ENCODE measurements at places on chromosomes 2 and 18.
A peak's percentile ranks its signal among the peaks of the same experiment; 100 is the strongest.

GRCh38 chr2:138364554-138365162 lies 136.9 kb upstream of the SPOPL start:
- H3K27ac ChIP-seq, result no peak overlapping the region
- H3K4me3 ChIP-seq, result no peak overlapping the region
- H3K27me3 ChIP-seq, result no peaks in the 10 kb centered on the region
- no peak for DNase-seq
- H3K4me1 ChIP-seq, result no peaks in the 10 kb centered on the region

DNA sequence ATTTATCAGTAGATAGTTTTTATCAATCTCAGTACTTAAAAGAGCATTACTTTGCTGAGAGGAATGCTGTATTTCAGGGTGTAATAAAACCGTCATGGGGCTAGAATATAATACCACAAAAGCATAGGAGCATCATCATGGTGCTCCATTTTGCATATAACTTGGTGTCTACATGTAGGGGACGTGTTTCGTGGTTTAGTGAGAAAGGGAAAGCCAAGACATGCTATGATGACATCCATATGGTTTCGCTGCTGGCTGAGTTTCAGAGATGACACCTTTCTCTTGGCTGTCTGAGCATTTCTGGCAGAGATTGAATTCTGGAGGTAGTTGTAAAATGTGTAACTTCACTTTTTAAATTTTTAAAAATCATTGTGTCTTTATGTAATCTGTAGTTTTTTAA lies 32.4 kb downstream of the WDR43 start:
- no peak for DNase-seq
- H3K4me3 ChIP-seq, result no peak overlapping the region
- no peaks in the 10 kb centered on the region for H3K4me1 ChIP-seq
- H3K27ac ChIP-seq, result no peak overlapping the region
- H3K36me3 ChIP-seq, result peaks cover 22% of the 10 kb centered on the region
- no peaks in the 10 kb centered on the region for H3K27me3 ChIP-seq

- H3K4me1 ChIP-seq, result no peaks in the 10 kb centered on the region
- H3K27ac ChIP-seq, result no peak overlapping the region
- no peak overlapping the region for H3K4me3 ChIP-seq
- H3K36me3 ChIP-seq, result no peaks in the 10 kb centered on the region
Measured at GRCh38 chr2:219021591-219021990, 19.7 kb downstream of the CFAP65 start.

- peaks cover 7% of the 10 kb centered on the region for H3K4me1 ChIP-seq
- no peaks in the 10 kb centered on the region for H3K36me3 ChIP-seq
- H3K4me3 ChIP-seq, result no peak overlapping the region
- H3K27me3 ChIP-seq, result peaks cover 2% of the 10 kb centered on the region
- no peak for DNase-seq
- H3K27ac ChIP-seq, result no peak overlapping the region
Measured at GRCh38 chr2:37878536-37878935, 46.6 kb upstream of the RMDN2 start.

- no peaks in the 10 kb centered on the region for H3K36me3 ChIP-seq
- DNase-seq, result no peak
- H3K27ac ChIP-seq, result no peak overlapping the region
- no peaks in the 10 kb centered on the region for H3K27me3 ChIP-seq
- no peak overlapping the region for H3K4me3 ChIP-seq
Measured at GRCh38 chr18:78998371-78999071, 18.9 kb downstream of the SALL3 start.

GRCh38 chr18:69401226-69401971 lies 711 bp downstream of the DOK6 start:
- no peaks in the 10 kb centered on the region for H3K4me1 ChIP-seq
- H3K4me3 ChIP-seq, result no peak overlapping the region
- DNase-seq, result no peak
- no peak overlapping the region for H3K27ac ChIP-seq

DNA sequence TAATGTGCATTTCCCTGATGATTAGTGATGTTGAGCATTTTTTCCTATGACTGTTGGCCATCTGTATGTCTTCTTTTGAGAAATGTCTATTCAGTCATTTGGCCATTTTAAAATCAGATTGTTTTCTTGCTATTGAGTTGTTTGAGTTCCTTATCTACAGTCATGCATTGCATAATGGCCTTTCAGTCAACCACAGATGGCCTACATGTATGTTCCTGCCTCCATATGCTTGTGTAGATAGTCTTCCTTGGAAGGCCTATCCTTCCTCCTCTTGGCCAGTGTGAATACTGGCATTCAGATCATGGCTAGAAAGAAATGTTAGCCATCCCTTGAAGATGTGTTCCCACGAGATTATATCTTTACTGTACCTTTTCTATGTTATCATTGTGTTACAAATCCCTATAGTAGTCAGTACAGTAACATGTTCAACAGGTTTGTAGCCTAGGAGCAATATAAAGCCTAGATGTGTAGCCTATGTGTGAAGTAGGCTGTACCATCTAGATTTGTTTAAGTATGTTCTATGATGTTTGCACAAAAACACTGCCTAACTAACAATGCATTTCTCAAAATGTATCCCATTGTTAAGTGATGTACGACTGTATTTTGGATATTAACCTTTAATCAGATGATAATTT lies 65.6 kb upstream of the CD302 start:
- peaks cover 14% of the 10 kb centered on the region for H3K36me3 ChIP-seq
- no peaks in the 10 kb centered on the region for H3K27me3 ChIP-seq
- H3K4me3 ChIP-seq, result no peak overlapping the region
- DNase-seq, result no peak
- no peak overlapping the region for H3K27ac ChIP-seq

DNA sequence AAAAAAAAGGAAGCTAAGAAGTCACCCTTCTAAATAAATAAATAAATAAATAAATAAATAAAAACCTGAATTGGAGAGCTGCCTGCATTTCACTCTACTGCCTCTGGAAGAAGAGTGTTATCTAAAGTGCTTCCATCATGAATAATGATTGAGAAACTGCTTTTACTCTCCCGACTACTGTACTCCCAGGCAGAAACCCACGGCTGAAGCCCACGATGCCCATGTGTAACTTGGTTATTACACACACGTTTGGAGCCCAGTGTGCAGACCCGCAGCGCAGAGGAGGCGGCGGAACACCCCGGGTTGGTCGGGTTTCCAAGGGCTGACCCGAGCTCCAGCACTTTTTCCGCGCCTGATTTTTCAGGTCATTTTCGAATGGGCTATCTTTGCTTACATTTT lies 697 bp upstream of the SPATS2L start:
- no peaks in the 10 kb centered on the region for H3K36me3 ChIP-seq
- peak overlapping the region; percentile 64 for H3K27ac ChIP-seq
- no peaks in the 10 kb centered on the region for H3K27me3 ChIP-seq
- DNase-seq, result no peak
- H3K4me3 ChIP-seq, result peak overlapping the region; percentile 73

DNA sequence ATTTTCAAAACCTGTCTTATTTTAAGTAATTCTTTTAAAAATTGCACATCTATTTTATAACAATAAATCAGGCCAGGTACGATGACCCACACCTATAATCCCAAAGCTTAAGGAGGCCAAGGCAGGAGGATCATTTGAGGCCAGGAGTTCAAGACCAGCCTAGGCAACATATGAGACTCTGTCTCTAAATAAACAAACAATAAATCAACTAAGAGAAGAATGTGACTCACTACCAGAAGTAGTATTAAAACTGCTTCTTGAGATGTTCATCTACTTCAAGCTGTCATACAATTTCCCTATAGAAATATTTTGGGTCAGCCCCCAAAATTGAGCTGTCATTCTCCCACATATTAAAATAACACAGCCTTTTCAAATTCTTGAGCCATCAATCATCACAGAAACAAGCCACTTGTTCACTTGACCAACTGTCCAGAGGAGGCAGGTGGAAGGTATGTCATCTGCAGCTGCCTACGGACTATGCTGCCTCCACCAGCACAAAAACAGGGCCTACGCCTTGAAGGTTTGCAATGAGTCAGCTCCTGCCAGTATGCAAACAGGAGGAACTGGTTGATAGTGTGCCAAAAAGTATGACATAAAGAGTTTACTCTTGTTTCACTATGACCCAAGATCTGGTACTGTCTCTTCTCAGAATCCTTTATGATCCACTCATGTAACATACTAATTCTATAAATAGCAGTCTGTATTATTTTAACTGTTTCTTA lies 33.6 kb downstream of the KIDINS220 start:
- no peaks in the 10 kb centered on the region for H3K27me3 ChIP-seq
- H3K4me1 ChIP-seq, result peaks cover 5% of the 10 kb centered on the region
- no peak overlapping the region for H3K4me3 ChIP-seq
- H3K36me3 ChIP-seq, result peaks cover 8% of the 10 kb centered on the region

GRCh38 chr2:198144660-198145059 lies 340.3 kb downstream of the PLCL1 start:
- H3K27ac ChIP-seq, result no peak overlapping the region
- no peaks in the 10 kb centered on the region for H3K36me3 ChIP-seq
- H3K4me1 ChIP-seq, result no peaks in the 10 kb centered on the region
- DNase-seq, result no peak
- no peak overlapping the region for H3K4me3 ChIP-seq
- no peaks in the 10 kb centered on the region for H3K27me3 ChIP-seq

GRCh38 chr18:47108998-47109405 lies 41.3 kb downstream of the HDHD2 start:
- H3K27ac ChIP-seq, result no peak overlapping the region
- no peaks in the 10 kb centered on the region for H3K27me3 ChIP-seq
- H3K4me1 ChIP-seq, result no peaks in the 10 kb centered on the region
- no peak overlapping the region for H3K4me3 ChIP-seq
- no peaks in the 10 kb centered on the region for H3K36me3 ChIP-seq

GRCh38 chr2:233061591-233062450 lies 1.7 kb downstream of the INPP5D start:
- H3K27ac ChIP-seq, result peak overlapping the region; percentile 93
- peaks cover 4% of the 10 kb centered on the region for H3K36me3 ChIP-seq
- peaks cover 42% of the 10 kb centered on the region for H3K4me1 ChIP-seq
- peak overlapping the region; percentile 94 for H3K4me3 ChIP-seq
- no peaks in the 10 kb centered on the region for H3K27me3 ChIP-seq

- H3K27me3 ChIP-seq, result peaks cover 5% of the 10 kb centered on the region
- peak overlapping the region; percentile 19 for H3K4me3 ChIP-seq
- DNase-seq, result peak; percentile 79
Measured at GRCh38 chr2:84817239-84817655, 63.6 kb downstream of the TRABD2A start.

GRCh38 chr18:43192408-43192807 lies 76.9 kb upstream of the RIT2 start:
- no peak for DNase-seq
- H3K27me3 ChIP-seq, result no peaks in the 10 kb centered on the region
- no peak overlapping the region for H3K27ac ChIP-seq
- H3K4me1 ChIP-seq, result no peaks in the 10 kb centered on the region
- H3K4me3 ChIP-seq, result no peak overlapping the region

- no peak overlapping the region for H3K4me3 ChIP-seq
- H3K36me3 ChIP-seq, result no peaks in the 10 kb centered on the region
- no peaks in the 10 kb centered on the region for H3K4me1 ChIP-seq
- DNase-seq, result no peak
- no peak overlapping the region for H3K27ac ChIP-seq
Measured at GRCh38 chr2:29783666-29784065, 137.7 kb downstream of the ALK start.

DNA sequence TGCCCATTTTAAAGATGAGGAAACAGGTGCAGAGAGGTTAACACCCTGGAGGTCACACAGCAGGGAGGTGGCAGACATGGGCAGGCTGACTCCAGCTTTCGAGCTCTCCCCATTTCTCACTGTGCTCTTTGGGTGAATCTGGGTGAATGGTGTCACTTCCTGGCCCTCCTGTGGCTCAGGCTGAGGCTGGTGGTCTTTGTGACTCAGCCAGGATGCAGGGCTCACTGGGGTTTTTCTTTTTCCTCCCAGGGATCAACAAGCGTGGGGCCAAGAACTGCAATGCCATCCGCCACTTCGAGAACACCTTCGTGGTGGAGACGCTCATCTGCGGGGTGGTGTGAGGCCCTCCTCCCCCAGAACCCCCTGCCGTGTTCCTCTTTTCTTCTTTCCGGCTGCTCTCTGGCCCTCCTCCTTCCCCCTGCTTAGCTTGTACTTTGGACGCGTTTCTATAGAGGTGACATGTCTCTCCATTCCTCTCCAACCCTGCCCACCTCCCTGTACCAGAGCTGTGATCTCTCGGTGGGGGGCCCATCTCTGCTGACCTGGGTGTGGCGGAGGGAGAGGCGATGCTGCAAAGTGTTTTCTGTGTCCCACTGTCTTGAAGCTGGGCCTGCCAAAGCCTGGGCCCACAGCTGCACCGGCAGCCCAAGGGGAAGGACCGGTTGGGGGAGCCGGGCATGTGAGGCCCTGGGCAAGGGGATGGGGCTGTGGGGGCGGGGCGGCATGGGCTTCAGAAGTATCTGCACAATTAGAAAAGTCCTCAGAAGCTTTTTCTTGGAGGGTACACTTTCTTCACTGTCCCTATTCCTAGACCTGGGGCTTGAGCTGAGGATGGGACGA lies 13.2 kb downstream of the ITM2C start:
- H3K27me3 ChIP-seq, result no peaks in the 10 kb centered on the region
- peaks cover 2% of the 10 kb centered on the region for H3K36me3 ChIP-seq
- DNase-seq, result no peak
- peaks cover 34% of the 10 kb centered on the region for H3K4me1 ChIP-seq
- no peak overlapping the region for H3K4me3 ChIP-seq
- H3K27ac ChIP-seq, result no peak overlapping the region

DNA sequence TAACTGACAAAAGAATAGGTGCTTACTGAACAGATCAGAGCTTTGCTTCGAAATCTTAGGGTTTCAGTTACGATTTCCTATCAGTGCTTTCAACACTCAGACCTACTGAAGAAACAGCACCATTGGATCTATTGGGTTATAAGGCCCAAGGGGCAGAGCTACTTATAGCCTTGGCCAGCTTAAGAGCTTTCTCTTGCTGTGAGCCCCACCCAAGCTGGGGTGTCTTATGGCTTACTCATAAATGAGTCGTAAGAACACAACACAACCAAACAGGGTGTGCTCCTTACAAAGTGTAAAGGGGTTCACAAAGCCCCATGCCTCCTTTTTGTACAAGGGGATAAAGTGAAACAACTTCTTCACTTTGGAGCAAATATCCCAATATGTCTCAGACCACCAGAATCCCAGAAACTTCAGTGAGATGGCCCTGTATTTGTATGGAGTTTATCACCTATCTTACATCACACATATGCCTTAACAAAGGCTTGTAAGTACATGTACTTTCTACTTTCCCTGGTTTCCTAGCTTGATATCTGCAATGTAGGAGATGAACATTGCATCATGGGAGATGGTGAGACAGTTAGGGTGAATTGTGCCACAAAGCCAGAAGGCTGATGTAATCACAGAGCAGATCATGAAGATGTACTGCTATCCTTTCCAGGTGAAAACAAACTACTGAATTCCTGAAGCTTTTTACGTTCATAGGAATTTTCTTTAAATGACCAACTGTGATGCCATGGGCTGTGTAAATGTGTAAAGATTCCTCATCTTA lies 115.5 kb upstream of the GLI2 start:
- H3K4me1 ChIP-seq, result no peaks in the 10 kb centered on the region
- DNase-seq, result no peak
- no peaks in the 10 kb centered on the region for H3K36me3 ChIP-seq
- H3K27ac ChIP-seq, result no peak overlapping the region

DNA sequence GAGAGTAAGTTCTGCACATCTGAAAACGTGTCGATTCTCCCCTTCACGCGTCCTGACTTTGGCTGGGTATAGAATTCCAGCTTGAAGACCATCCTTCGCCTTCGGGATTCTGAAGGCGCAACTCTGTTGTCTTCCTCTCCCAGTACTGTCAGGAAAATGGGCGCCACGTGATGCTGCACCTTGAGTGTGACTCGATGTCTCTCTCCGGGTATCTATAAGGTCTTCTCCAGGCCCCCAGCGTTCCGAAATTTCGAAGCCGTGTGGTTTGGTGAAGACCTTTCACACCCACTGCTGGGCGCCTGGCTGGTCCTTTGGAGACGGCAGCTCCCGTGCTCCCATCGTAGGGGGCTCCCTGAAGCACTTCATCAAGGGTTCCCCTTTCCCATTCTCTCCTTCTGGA lies 203.7 kb downstream of the HDAC4 start:
- DNase-seq, result no peak
- no peaks in the 10 kb centered on the region for H3K4me1 ChIP-seq
- H3K27me3 ChIP-seq, result no peaks in the 10 kb centered on the region
- no peak overlapping the region for H3K27ac ChIP-seq
- no peak overlapping the region for H3K4me3 ChIP-seq

All from GM12878 (cell line).